ENCODE measurements at places on chromosomes 12 and 14.
A peak's percentile ranks its signal among the peaks of the same experiment; 100 is the strongest.

DNA sequence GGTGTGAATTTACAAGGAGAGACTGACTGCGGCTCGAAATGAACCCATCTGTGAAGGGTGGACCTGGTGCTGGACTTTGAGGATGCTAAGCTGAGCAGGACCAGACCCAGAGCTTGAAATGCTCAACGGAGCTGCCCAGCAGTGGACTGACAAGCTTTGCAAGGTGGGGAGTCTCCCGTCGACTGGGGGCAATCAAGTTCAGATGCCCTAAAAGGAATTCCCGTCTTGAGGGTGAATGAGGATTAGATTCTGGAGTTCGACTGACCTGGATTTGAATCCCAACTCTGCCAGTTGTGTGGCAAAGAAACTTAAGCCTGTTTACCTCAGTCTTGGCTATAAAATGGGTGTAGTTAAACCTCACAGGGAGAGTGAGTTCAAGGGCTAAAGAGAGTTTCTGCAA, 204.4 kb upstream of the LHX5 start:
- DNase-seq = no peak

DNA sequence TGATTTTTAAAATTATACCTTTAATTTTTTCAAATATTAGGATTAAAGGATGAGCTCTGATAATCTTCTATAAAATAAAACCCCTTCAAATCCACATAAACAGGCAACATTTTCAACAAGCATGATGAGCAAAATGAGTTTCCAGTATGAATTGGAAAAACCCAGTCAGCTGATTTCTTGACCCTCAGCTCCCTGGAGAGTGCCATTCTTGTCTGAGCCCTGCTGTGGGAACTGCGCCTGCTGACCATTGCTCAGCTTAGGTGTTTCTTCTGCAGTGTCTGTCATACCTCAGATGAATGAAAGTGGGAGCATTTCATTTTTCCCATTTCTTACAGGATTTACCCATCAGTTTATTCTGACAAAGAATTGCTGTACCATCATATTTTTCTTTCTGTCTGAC, 27.6 kb downstream of the MAPKAPK5 start:
- no peak for DNase-seq

GRCh38 chr12:3202096-3202495, 124.9 kb downstream of the TSPAN9 start:
- no peak for DNase-seq

DNA sequence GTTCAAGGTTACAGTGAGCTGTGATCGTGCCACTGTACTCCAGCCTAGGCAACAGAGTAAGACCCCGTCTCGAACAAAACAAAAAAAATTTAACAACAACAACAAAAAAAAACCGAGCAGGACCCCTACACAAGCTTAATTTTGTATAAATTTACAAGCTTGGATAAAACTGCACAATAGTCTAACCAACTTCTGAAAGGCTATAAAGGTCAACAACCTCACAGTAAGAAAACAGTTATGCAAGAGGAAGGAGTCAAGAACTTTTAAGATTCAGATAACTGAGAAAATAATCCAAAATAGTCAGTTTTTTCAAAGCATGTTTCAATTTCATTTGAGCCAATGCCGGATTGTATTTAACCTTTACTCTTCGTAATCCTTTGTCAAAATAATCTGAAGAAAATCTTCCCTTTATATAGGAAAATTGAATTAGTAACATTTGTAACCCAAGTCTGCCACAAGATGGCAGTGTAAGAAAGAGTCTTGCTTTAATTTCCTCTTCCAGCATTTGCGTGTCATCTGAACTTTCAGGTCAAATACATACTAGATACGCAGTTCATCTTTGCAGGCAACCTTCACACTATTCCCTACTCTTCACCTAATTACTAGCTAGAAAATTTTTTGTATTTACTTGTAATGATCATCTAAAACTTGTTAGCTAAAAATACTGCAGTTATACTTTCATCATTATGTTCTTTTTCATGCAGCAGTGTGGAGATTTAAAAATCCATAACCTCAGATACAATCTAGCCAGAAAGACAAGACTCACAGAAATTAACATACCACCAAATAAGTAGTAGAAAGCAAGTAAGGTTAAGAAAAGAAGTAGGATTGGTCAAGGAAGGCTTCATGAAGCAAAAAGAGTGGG, 5.8 kb downstream of the CCNB1IP1 start:
- peak; percentile 76 for DNase-seq

- no peak for DNase-seq
These were observed 1028.7 kb downstream of the AACS start for GRCh38 chr12:126093908-126094307.
